ENCODE measurements at places on chromosomes 6 and 20.

DNA sequence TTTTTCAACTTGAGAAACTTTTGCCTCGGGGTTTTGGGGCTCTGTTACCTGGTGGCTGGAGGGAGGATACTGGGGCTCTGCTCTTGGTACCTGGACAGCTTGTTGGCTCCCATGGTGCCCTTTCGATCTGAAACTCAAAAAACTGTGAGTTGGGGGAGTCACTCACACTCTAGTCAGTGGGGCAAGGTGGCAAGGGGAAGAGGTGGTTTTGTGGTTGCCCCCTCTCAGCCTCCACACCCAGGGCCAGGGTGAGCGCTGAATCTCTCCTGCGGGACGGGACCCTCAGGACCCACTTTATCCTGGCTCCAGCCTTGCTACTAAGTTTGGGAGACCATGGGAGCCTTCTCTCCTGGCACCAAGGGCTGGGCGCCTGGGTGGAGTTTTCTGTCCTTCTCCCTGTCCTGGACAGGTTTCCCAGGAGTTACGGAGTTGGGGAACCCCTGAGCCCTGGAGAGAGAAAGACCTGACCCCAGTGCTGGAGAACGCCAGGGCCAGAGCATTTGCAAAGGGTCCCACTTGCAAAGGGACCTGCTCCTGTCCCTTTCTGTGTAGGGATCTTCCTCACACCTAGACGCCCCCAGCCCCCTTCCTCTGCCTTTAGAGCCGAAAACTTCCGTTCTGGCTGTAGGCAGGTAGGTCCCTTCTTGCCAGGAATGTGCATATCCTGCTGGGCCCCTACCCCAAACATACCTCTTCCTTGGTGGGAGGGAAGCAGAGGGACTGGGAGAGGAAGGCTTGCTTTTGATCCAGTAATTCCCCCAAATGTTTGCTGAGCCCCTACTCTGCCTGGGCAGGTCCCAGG, 2.9 kb downstream of the FOXP4 start:
- no peak overlapping the region for H3K27ac ChIP-seq
- no peaks in the 10 kb centered on the region for H3K27me3 ChIP-seq
- no peaks in the 10 kb centered on the region for H3K4me1 ChIP-seq
- no peak for DNase-seq
- H3K4me3 ChIP-seq: no peak overlapping the region

DNA sequence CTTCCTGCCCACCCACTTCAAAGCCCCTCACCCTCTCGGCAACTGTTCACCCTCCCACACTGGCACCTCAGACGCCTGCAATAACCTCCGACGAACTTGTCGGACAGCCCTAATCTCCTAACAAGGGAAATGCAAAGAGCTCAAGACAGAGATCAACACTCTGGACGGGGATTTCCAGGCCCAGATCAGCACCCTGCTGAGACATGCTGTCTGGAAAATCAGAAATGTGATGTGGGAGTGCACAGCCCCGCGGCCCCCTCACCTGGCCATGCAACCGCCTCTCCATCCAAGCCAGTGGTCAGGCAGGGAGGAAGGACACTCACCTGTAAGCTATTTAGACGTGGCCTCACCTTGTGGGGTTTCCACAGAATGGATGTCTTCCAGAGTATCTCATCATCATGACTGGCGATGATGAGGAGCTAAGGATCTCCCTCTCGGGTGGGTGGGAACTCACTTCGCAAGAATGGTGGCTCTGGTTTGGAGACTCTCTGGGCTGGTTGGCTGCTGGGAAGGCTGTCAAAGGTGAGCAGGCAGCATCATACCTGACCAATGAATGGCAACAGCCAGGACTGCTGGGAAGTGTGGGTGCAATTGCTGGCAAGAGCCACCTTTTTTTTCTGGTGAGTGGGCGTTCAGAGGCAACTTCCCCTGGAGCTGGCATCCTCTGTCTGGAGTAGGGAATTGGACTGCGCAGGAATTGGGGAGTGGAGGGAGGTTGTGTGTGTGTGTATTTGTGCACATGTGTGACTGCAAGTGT, 28.1 kb upstream of the ADTRP start:
- H3K27ac ChIP-seq: no peak overlapping the region
- H3K36me3 ChIP-seq: no peaks in the 10 kb centered on the region
- H3K4me1 ChIP-seq: peaks cover 13% of the 10 kb centered on the region
- DNase-seq: no peak
- H3K27me3 ChIP-seq: no peaks in the 10 kb centered on the region

GRCh38 chr6:18883851-18884250, 496.7 kb downstream of the RNF144B start:
- no peaks in the 10 kb centered on the region for H3K4me1 ChIP-seq
- no peak overlapping the region for H3K4me3 ChIP-seq
- no peak overlapping the region for H3K27ac ChIP-seq
- H3K27me3 ChIP-seq: peaks cover under 1% of the 10 kb centered on the region
- no peaks in the 10 kb centered on the region for H3K36me3 ChIP-seq

DNA sequence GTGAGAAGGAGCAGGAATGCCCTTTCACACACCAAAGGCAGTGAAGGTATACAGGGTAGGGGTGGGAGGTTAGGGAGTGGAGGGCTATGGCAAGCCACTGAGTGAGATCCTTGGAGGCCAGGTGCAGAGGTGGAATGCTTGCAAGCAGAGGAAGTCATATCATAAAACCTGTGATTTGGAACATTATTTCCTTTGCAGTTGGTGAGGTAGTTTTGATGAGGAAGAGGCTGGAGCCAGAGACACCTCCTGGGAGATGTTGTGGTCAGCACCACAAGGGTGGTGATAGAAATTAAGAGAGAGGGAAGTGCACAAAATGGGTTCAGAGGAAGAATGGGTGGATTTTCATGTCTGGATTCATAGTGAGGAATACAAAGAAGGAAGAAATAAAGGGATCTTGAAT, 73.0 kb downstream of the PLCB4 start:
- no peaks in the 10 kb centered on the region for H3K36me3 ChIP-seq
- no peaks in the 10 kb centered on the region for H3K27me3 ChIP-seq
- DNase-seq: no peak
- H3K4me1 ChIP-seq: peaks cover 11% of the 10 kb centered on the region
- H3K4me3 ChIP-seq: no peak overlapping the region
- H3K27ac ChIP-seq: no peak overlapping the region

GRCh38 chr6:90288404-90288803, 8.2 kb downstream of the BACH2 start:
- H3K4me1 ChIP-seq: peaks cover 23% of the 10 kb centered on the region
- no peaks in the 10 kb centered on the region for H3K36me3 ChIP-seq
- H3K27ac ChIP-seq: no peak overlapping the region
- DNase-seq: no peak

DNA sequence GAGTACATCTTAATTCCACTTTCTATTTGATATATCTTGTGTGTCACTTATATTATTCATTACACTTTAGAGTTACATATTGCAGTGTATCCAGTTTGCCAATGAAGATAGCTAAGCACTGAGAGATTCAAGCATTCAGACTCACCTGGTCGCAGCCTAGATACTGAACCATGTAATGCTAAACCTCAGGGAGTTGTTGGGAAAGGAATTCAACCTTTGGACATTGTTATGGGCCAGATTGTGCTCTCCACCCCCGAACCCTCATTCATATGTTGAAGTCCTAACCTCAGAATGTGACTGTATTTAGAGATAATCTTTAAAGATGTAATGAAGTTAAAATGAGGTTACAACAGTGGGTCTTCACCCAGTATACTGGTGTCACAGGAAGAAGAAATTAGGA, 13.8 kb upstream of the KIF16B start:
- H3K4me1 ChIP-seq: no peaks in the 10 kb centered on the region
- no peaks in the 10 kb centered on the region for H3K27me3 ChIP-seq
- no peaks in the 10 kb centered on the region for H3K36me3 ChIP-seq
- no peak for DNase-seq

DNA sequence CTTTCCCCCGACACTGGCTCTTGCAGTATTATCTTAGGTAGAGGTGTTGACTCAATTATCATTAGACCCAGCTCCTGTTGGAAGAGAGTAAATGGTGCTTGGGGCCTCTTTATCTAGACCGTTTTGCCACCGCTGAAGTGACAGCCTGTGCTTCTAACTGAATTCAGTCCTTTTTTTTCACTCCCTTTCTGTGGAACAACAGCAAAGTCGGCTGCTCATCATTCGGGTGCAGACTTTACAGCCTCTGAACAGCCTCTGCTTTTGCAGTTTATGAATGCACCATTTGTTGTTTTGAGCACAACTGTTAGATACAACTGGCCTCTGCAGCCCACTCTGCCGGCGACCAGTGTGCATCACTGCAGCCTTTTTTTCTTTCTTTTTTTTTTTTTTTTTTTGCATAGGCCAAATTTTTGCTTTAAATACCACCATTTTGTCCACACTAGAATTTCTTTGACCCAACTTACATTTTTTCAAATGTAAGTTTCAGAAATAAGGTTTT, 35.8 kb downstream of the RREB1 start:
- peaks cover 70% of the 10 kb centered on the region for H3K4me1 ChIP-seq
- no peak for DNase-seq
- no peak overlapping the region for H3K27ac ChIP-seq
- no peak overlapping the region for H3K4me3 ChIP-seq
- no peaks in the 10 kb centered on the region for H3K36me3 ChIP-seq

DNA sequence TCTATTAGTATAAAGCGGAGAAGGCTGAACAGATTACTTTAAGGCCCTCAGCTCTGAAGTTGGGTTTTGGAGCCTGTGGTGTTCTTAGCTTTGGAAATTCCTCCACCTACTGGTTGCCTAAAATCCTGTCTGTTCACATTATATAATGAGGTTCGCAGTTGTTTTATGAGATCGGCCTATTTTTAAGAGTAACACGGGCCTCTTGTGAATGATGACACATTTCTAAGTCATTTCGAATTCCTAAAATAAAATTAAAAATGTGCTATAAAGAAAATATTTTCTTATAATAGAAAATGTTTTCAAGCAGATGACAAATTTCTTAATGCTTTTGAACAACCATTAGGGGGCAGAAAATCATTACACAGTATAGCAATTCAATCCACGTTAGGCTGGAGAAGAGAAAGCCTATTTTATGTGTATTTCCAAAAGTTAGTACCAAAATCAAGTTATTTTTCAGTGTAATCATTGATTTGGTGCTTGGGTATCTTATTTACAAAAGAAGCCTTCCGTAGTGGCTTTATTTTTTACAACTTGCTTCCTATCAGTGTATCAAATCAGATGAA, 15.8 kb upstream of the FAM8A1 start:
- H3K27ac ChIP-seq: no peak overlapping the region
- H3K4me1 ChIP-seq: peaks cover 2% of the 10 kb centered on the region
- H3K36me3 ChIP-seq: no peaks in the 10 kb centered on the region
- H3K4me3 ChIP-seq: no peak overlapping the region

GRCh38 chr6:127119102-127120022, 891 bp downstream of the RSPO3 start:
- peaks cover 88% of the 10 kb centered on the region for H3K27me3 ChIP-seq
- H3K4me3 ChIP-seq: peak overlapping the region; percentile 27
- no peak overlapping the region for H3K27ac ChIP-seq
- peak; percentile 59 for DNase-seq
- H3K4me1 ChIP-seq: no peaks in the 10 kb centered on the region
- no peaks in the 10 kb centered on the region for H3K36me3 ChIP-seq

- peaks cover 27% of the 10 kb centered on the region for H3K4me1 ChIP-seq
- peak overlapping the region; percentile 45 for H3K27ac ChIP-seq
- H3K36me3 ChIP-seq: no peaks in the 10 kb centered on the region
- no peak overlapping the region for H3K4me3 ChIP-seq
- no peaks in the 10 kb centered on the region for H3K27me3 ChIP-seq
- no peak for DNase-seq
These were observed 482.3 kb upstream of the SOX4 start for GRCh38 chr6:21111093-21111725.

DNA sequence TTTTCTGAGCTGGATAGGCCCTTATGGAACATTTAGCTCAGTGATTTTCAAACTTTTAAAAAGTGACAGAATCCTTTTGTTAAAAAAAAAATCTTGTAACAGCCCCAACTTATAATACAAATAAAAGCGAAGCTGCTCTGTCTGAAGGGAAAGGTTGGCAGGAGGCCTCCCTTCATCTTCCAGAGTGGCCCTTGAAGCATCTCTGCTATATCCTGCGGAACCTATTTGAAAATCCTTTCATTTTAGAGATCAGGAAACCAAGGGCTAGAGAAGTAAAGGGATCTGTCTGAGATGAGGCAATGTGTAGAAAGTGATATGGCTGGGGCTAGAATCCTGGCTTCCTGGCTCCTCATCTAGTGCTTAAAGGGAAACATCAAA, 107.8 kb downstream of the UBE3D start:
- H3K36me3 ChIP-seq: no peaks in the 10 kb centered on the region
- H3K27me3 ChIP-seq: no peaks in the 10 kb centered on the region
- no peak for DNase-seq
- H3K27ac ChIP-seq: no peak overlapping the region
- H3K4me3 ChIP-seq: no peak overlapping the region

DNA sequence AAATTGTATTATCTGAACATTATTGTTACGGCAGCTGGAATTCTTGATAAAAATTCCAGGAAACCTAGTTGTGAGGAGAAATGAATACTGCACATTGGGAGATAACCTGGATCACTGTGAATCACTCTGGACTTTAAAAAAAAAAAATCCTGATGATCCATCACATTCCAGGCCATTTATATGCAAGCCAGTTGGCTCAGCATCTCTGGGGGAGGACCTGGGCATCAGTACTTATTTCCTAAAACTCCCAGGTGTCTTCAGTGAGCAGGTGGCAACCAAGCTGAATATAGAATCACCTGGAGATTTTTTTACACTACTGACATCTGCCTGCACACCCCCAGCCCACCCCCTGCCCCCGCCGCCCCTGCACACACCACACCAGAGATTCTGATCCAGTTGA, 39.1 kb upstream of the SIRT5 start:
- H3K4me1 ChIP-seq: peaks cover 5% of the 10 kb centered on the region
- no peaks in the 10 kb centered on the region for H3K36me3 ChIP-seq
- no peak overlapping the region for H3K4me3 ChIP-seq
- no peak overlapping the region for H3K27ac ChIP-seq

- H3K36me3 ChIP-seq: no peaks in the 10 kb centered on the region
- no peak for DNase-seq
- H3K27me3 ChIP-seq: no peaks in the 10 kb centered on the region
- H3K4me1 ChIP-seq: no peaks in the 10 kb centered on the region
- no peak overlapping the region for H3K4me3 ChIP-seq
- H3K27ac ChIP-seq: no peak overlapping the region
These were observed 23.6 kb downstream of the HMGN4 start for GRCh38 chr6:26561533-26562466.

GRCh38 chr6:100469101-100469859, 4.6 kb upstream of the SIM1 start:
- no peak overlapping the region for H3K4me3 ChIP-seq
- peaks cover 71% of the 10 kb centered on the region for H3K27me3 ChIP-seq
- no peak overlapping the region for H3K27ac ChIP-seq
- DNase-seq: no peak
- H3K36me3 ChIP-seq: no peaks in the 10 kb centered on the region
- H3K4me1 ChIP-seq: no peaks in the 10 kb centered on the region

Measured in RWPE2 (cell line).